ENCODE measurements at places on chromosomes 5 and 9.

DNA sequence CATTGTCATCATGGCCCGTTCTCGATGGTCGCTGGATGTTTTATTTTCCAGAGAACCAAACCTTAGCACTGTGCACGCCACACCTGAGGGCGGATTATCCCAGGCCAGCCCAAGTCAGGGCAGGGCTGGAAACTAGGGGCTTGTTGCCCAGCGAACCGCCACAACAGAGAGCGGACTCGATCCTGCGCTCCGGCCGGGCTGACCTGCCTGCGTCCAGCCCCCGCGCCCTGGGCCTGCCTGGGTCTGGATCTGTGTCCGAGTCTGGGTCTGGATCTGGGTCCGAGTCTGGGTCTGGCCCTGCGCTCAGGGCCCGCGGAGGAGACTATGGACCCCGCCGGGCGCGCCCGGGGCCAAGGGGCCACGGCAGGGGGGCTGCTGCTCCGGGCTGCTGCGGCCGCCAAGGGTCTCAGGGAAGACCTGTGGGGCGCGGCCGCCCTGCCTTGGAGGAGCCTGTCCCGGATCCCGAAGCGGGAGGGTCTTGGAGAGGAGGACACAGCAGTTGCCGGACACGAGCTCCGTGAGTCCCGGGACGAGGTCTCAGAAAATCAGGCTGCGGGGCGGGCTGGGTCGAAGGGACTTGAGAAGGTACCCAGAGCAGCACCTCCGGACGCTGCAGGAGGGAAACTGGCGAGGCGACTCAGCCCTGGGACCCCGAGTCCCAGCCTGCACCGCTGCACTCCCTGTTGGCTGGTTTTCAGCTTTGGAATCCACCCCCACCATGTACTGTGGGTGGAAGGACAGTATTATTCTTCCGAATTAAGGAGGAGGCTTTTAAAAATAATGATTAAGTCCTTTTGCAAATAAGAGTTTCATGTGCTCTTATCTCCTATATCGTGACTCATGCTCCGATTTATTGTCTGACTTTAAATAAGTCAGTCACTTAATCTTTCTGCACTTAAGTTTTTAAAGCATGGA is at the start of gene ANKDD1B:
ANKDD1B (plus strand) TSS at position 143 of the 915 bp plus-strand sequence; CDS start at position 325, 182 bp downstream.
- no peak for DNase-seq

GRCh38 chr5:97096191-97096590 is 46.2 kb downstream of the LIX1 start:
- DNase-seq = no peak

DNA sequence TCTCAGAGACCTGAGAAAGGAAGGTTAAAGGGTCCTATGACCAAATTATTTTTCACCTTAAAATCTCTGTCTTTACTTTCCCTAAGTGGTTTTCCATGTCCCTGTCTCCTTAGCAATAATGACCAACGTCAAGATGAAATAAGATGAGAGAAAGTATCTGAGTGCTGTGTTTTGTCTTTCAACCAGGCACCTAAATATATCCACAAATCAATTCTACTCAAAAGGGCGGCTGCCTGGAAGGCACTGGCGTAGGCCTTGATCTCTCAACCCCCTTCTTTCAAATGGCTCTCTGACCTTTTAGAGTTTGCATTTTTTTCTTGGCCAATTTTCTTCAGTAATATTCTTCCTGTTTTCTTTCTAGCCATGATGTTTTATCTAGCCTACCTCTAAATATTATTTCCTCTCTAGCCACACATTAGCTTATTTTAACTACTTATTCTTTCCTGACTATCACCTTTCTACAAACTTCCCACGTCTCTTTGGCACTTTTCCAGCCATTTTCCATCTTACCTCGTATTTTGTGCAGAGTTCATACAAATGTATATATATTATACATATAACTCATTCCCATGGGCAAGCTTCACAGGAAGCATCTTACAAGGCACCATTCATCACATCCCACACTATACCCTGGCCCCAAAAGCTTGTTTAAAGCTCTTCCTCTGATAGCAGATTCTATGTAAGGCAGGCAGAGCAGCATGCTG is 204.5 kb downstream of the SNX18 start:
- no peak for DNase-seq

DNA sequence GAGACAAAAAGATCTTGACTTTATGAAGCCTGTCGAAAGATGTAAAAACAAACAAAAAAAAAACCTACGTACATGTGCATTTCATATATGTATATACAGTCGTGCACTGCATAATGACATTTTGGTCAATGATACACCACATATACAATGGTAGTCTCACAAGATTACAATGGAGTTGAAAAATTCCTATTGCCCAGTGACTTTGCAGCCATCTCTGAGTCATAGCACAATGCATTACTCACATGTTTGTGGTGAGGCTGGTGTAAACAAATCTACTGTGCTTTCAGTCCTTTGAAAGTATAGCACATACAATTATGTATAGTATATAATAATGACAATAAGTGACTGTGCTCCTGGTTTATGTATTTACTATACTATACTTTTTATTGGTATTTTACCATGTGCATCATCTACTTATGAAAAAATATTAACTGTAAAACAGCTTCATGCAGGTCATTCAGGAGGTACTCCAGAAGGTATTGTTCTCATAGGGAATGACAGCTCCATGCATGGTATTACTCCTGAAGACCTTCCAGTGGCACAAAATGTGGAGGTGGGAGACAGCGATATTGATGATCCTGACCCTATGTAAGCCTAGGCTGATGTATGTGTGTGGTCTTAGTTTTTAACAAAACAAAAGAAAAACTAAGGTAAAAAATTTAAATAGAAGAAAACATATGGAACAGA is 73.7 kb upstream of the FST start:
- DNase-seq = no peak

DNA sequence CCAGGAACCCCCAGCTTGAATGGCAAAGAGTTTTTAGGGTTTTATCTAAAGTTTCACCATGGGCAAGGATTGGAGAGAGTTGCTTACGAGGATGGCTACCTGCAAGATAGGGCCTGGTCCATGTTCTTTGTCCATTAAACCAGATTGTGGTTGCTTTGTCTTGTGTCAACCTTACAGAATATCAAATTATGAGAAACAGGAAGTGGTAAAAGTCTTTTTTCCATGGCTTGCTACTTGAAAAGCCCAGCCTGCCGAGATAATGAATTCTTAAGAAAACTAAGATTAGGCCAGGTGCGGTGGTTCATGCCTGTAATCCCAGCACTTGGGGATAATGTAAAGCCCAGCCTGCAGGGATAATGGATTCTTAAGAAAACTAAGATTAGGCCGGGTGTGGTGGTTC is 24.4 kb downstream of the ZNF474 start:
- no peak for DNase-seq

- peak; percentile 85 for DNase-seq
Measured at GRCh38 chr9:121133104-121133816, 58.5 kb downstream of the CNTRL start.

DNA sequence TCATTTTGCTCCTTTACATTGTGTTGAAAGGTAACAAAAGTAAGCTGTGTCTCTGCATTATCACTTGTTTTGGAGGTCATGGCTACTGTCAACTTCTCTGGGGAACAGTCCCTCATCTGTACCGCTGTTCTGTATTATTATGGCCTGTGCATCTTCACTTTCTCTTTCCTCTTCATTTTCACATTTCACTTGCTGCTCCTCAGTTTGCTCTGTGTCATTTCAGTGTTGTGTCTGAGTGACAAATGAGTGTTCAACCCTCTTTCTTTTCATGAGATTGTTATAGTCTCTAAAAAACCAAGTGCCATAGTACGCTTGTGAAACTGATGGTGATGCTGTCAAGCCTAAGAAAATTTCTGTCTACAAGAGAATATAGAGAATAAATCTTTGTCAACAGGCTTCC is 122.0 kb upstream of the FER start:
- DNase-seq = no peak

- DNase-seq = no peak
Measured at GRCh38 chr5:149790276-149790675, 60.2 kb downstream of the PPARGC1B start.

DNA sequence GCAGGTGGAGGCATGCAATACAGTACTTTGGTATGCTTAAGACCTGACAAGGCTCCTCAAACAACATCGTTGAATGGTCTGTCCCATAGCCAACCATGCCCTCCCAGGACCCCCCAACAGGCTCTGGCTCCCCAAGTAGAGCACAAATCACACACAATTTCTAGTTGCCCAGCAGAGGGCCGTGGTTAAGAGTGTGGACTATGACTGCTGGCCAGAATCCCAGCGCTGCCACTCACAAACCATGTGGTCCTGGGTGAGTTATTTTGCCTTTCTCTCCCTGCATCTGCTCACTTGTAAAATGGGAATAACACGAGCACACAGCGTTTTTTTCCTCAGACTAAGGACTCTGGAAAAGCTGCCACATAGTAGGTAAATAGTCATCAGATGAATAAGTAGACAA is 6.5 kb downstream of the CKMT2 start:
- DNase-seq = no peak

DNA sequence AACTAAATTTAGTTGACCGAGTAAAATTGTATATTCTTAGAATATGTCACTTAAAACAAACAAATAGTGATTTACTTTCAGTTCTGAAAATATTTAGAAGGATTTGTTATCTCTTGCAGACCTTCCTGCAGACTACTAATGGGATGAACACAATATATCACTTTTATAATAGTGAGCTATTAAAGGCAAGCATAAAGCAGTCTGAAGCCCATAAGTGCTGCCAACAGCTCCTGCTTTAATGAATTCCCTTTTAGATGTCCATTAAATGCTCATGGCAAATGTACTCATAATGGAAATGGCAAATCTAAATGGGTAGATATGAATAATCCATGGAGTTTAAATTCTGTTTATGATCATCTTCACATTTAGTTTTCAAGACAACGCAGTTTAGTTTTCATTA is 170.2 kb downstream of the RANBP17 start:
- DNase-seq = no peak

- DNase-seq = no peak
Measured at GRCh38 chr5:37619353-37619752, 220.5 kb downstream of the GDNF start.

GRCh38 chr9:6212722-6213375 is 2.8 kb upstream of the IL33 start:
- DNase-seq = no peak

- DNase-seq = no peak
Measured at GRCh38 chr5:131266370-131267060, 2.7 kb downstream of the CDC42SE2 start.

GRCh38 chr9:20940447-20941173 is 90.8 kb downstream of the HACD4 start:
- no peak for DNase-seq

GRCh38 chr9:136614372-136614922 is 48.3 kb upstream of the EGFL7 start:
- DNase-seq = no peak

GRCh38 chr5:158785397-158785796 is 314.3 kb downstream of the EBF1 start:
- DNase-seq = no peak

DNA sequence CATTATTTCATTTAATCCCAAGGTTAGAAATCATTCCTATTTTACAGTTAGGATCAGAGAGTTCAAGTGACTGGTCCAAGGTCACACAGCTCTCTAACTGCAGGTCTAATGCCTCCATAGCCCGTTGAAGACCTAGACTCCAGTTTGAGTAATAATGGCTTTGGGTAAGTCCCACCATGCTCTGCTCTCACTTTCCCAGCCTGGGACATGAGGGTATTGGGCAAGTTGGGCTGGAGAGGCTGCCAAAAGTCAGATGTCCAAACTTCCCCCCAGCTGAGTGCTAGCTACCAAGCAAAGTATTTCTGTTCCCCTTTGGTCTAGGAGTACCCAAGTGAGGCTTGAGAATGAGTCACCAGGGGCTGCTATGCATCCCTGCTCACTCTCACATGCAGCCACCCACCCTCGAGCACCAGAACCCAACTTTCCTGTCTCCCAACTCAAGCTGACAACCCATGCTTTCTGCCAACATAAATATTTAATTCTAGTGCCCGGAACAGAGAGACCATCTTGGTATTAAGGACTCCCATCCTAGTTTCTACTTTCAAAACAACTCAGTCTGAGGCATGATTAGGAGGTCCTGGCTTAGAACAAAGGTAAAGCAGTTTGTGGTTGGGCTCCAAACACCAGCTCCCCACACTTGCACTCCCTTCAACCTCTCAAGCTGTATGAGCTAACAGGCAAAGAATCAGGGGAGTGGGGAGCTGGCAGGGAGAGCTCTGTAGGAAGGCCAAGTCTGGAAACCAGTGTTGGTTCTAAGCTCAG is 236.5 kb upstream of the TRIM32 start:
- no peak for DNase-seq

GRCh38 chr5:95076395-95077185 is 208.3 kb downstream of the MCTP1 start:
- no peak for DNase-seq

DNA sequence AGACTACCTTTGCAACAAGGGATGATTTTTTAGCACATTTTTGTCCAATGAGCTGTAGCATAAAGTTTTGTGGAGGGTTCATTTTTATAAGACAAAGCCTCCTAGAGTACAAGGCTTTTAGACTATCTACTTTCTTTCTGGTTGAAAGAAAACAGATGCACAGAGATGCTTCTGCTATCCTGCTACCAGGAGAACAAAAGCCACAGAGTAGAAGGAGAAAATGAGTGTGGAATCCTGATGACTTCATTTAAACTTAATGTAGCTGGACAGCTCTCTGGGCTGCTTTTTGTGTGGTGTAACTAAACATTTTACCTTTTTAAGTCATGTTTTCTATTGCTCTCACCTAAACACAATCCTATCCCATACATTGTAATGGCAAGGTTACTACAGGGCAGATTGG is 1009.4 kb downstream of the TLE1 start:
- DNase-seq = no peak

GRCh38 chr5:109062664-109063063 is 315.0 kb downstream of the FER start:
- DNase-seq = no peak

DNA sequence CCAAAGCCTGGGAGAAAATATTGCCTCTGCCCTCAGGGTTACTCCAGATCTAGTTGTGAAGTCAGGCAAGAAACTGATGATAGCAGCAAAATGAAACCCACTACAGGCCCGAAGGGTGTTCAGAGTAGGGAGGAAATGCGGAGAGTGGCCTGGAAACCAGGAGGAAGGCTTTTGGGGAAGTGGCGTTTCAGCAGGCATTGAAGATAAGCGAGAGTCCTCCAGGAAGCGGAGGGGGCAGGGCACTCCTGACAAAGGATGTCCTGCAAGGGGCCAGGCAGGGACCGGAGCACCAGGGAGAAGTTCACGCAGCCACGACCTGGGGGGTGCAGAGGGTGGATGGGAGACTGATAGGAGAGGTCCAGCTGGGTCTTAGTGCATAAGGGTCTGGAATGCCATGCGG is 7.8 kb upstream of the FOXI1 start:
- DNase-seq = no peak

DNA sequence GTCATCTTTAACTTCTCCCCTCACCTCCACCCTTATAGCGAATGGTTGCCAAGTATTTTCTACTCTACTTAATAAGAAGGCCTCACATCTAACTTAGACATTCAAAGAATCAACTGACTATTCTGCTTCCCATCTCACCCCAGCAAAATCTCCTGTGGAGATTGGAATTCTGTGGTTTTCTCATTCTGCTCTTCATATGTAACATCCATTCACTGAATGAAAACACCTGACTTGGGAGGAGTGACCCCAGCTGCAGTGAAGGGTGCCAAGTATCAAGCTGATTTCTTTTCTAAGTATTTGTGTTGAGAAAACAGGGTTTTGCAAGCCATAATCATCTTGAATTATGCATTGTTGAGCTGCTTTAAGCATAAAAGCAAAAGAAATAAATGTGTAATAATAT is 42.5 kb upstream of the TAF1L start:
- DNase-seq = no peak
